ENCODE measurements at places on chromosomes 7 and 10.

GRCh38 chr7:3892686-3893085 lies 591.6 kb downstream of the SDK1 start:
- DNase-seq = no peak

GRCh38 chr7:151876899-151877777 lies at the start of gene PRKAG2:
Gene PRKAG2 (minus strand): TSS chr7:151877115. CDS start chr7:151876620, 495 bp downstream.
- DNase-seq = peak; percentile 78

DNA sequence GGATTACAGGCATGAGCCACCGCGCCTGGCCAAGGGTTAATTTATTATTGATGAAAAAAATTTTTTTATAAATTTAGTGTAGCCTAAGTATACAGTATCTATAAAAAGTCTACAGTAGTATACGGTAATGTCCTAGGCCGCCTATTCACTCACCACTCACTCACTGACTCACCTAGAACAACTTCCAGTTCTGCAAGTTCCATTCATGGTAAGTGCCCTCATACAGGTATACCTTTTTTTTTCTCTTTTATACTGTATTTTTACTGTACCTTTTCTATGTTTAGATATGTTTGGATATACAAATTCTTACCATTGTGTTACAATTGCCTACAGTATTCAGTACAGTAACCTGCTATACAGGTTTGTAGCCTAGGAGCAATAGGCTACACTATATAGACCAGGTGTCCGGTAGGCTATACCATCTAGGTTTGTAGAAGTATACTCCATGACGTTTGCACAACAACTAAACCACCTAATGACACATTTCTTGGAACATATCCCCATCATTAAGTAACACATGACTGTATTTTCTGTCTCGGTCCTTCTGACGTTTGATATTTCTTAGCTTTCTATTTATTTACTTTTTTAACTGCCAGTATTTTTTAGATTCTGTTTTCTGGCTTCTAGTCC lies 23.4 kb downstream of the IRF5 start:
- no peak for DNase-seq

- DNase-seq = no peak
These were observed 559 bp downstream of the VTI1A start for GRCh38 chr10:112447620-112447928.

GRCh38 chr7:143459359-143459758 lies 16.1 kb downstream of the TAS2R60 start:
- no peak for DNase-seq

DNA sequence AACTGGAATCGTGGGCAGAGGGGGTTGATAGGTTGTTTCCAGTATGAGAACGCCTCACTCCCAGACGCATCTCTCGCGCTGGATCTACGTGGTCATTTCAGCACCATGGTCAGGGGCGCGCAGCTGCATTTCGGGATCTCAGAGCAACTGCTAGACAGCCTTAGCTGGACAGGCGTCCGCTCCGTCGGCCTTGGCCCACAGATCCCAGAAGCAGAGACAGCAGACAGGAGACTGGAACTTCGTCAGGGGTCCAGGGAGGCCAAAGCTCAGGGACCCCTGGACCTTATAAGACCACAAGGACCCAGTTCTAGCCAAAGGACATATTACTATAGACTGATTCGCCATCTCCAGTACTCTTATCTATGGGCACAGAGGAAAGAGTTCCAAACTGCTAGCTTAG lies 5.3 kb downstream of the NEUROG3 start:
- no peak for DNase-seq

GRCh38 chr10:75852851-75853484 lies 421.5 kb downstream of the LRMDA start:
- DNase-seq = no peak

- peak; percentile 54 for DNase-seq
These were observed 721 bp downstream of the CCNJ start for GRCh38 chr10:96043893-96044715.

DNA sequence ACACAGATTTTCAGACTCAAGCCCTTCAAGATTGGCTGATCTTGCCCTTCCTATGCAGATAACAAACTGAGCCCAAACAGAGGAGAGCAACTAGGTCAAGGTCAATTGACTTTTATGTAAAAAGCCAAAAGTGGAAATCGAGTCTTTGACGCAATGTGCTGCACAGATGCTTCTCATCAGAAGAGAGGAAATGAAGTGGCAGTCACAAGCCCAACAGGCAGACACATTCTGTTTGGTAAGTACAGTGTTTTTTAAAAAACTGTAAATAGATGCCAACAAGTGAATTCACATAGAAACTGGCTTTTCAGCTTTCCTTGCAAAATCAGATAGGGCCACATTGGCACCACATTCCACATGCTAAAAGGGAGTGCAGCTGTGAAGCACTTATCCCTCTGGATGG lies 606.6 kb downstream of the KCNMA1 start:
- no peak for DNase-seq

GRCh38 chr7:136309407-136309806 lies 332.2 kb upstream of the MTPN start:
- DNase-seq = no peak

DNA sequence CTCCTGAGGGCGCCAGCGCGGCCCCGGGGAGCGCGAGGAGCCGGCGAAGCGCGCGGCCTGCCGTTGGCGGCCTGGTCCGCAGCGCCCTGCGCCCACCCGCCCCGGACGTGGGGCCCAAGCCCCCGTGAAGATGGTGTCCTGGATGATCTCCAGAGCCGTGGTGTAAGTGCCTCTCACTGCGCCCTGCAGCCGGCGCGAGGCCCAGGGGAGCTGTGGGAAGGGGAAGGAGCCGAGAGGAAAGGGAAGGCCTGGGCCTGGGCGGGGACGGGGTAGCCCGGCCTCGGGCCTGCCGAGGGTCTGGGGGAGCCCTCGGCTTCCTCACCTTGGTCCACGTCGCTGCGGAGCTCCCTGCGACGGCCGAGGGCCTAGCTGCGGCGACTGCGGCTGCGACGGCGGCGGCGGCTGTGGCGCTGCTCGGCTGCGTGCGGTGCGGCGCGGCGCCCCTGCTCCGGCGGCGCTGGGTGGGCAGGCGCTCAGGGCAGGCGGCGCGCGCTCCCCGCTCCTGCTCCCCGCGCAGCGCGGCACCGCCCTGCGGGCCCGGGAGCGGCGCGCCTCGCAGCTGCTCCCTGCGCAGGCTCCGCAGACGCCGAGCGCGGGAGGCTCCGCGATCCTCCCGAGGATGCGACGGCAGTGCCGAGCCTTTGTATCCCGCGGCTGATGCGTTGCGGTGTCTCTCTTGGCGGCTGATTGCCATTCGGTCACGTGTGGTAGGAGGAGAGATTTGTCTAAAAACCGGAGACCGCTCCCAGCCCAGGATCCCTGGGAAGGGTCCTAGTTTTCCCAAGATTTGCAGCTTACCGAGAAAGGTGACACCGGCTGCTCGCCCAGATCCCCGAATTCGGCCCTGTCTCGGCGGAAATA lies 445 bp downstream of the REEP3 start:
- peak; percentile 63 for DNase-seq

GRCh38 chr7:424961-425793 lies 94.5 kb downstream of the PDGFA start:
- no peak for DNase-seq

DNA sequence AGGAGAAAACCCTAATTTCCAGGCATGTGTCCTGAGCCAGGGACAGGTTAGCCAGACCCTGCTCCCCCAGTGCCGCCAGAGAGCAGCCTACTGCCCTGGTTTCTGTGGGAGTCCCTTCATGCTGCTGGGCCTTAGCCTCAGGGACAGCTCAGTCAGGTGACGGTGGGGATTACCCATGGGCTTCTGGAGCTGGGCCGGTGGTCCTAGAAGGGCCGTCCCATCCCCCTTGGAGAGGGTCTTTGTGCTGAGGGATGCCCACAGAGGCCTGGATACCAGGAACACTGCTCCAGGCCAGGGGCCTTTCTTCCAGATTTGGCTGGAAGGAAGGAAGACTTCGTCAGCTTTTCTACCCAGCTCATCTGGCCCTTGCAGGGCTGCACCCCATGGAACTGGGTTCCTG lies 71.4 kb upstream of the ZNF722 start:
- no peak for DNase-seq

GRCh38 chr10:12455766-12456165 lies 106.4 kb downstream of the CAMK1D start:
- DNase-seq = no peak

GRCh38 chr10:77165445-77166208 lies 472.0 kb downstream of the KCNMA1 start:
- DNase-seq = peak; percentile 14

DNA sequence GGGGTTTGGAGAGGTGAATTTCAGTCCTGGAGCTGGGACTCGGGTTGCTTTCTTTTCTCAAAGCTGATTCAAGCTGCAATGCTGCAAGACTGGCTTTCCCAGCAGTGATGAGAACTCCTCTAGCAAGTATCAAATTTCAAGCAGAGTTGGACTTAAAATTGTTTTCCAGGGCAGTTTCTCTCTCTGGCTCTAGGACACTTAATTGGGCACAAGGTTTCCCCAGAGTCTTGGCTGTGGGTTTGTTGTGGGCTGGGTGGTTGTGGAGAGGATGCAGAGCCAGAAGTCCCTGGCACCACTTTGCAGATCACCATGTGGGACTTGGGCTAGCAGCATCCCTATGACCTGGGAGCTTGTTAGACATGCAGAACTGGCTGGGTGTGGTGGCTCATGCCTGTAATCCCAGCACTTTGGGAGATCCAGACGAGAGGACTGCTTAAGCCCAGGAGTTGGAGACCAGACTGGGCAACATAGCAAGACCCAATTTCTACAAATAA lies 16.8 kb downstream of the AKR1B15 start:
- no peak for DNase-seq

DNA sequence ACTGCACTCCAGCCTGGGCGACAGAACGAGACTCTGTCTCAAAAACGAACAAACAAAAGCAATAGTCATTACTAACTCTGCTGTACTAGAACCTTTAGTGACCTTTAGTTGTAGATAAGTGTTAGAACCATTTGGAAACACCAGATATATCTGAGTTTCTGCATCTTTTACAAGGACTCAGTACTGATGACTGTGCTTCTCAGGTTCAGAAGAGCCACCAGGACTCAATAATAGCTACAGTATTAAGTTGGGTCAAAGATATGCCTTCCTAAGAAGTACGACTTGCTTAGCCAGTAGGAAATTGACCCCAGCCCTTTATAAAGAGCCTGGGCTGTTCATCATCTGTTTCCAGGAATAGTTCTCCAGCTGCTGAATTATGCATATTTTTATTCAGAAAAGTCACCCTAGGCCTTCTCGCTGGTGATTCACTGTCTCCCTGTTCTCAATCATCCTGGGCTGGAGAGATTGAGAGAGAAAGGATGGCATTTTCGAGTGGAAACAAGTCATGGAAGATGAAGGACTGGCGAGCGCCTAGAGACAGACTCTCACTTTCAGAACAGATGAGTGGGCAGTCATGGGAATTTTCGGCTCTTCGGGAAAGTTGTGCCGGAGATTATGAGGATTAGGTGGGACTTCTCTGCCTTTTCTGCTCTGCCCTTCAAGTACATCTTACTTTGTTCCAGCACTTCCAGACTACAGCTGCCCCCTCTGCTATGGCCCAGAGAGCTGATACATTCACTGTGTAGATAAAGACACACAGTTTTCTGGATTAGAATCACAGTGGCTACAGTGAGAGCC lies 316.1 kb downstream of the CCDC3 start:
- no peak for DNase-seq

DNA sequence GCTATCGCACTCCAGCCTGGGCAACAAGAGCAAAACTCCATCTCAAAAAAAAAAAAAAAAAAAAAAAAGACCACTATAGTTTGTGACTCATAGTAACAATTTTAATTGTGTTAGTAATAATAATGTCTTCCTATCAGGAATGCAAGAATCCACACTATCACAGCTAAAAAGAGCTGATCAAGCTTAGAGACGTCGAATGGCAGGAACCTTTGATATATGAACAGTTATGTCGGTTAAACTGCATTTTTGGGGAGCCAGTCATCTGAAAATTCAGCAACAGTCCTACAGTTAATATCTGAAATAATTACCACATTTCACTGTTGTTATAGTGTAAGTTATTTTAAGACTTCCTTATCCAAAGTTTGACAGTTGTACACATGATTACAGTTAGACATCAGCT lies 8.8 kb downstream of the PHYH start:
- DNase-seq = no peak

DNA sequence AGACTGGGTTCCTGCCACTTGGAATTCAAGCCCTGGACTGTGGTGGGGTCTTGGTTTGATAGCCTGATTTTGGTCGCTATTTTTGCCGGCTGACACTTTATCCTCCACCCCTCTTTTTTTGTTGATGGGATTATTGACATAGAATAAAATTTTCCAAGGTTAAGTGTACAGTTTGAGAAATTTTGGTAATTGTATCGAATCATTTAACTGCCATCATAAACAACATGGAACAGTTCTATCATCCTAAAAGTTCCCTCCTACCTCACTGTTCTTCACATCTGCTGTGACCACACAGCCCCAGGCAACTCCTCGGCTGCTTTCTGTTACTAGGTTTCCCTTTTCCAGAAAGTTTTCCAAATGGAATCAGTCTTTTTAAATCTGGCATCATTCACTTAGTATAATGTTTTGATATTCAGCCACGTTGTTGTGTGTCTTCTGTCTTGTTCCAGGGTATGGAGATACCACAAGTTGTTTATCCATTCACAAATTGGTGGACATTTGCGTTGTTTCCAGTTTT lies 50.6 kb upstream of the STEAP1B start:
- no peak for DNase-seq

DNA sequence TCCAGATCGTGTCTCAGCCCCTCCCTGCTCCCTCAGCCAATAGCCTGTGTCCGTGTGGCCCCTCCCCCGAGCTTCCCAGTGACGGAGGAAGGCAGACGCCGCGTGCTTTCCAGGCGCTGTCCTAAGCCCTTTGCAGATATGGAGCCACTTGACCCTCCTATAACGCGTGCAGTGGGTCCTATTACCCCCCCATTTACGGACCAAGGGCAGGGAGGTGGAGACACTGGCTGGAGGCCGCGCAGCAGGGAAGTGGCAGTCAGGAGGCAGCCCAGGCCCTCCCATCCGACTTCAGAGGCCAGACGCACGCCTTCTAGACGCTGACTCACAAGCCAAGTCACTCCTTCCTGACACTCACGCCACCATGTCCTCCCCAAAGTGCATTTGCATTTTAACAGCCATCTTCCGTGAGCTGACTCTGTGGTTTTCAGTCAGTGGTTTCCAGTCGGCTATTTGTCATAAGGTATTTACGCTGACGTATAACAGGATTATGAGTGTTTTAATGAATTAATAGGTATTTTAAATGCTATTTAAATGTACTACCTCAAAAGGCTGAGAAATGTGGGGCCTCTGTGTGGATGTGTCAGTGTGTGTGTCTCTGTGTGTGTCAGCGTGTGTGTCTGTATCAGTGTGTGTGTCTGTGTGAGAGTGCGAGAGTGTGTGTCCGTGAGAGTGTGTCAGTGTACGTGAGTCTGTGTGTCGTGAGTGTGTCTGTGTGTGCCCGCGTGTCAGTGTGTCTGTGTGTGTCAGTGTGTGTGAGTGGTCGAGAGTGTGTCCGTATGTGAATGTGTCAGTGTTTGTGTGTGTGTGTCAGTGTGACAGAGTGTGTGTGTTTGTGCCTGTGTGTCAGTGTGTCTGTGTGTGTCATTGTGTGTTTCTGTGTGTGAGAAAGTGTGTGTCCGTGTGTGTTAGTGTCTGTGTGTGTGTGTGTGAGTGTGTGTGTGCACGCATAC lies 92.0 kb upstream of the INSIG1 start:
- peak; percentile 78 for DNase-seq

DNA sequence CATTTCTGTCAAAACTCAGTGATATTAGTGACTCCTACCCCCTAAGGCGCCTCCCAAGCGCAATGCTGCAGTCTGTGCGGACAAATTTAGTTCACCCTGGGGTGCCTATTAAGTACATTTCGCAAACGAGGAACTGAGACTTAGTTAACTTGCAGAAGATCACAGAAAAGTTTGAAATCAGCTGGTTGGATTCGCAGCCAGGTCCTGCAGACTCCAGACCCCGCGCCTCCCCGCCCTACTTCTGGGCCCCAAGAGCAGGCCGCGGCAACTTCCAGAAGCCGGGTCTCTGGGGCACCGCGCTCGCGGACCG lies 588 bp downstream of the CYREN start:
- no peak for DNase-seq

- DNase-seq = no peak
These were observed 123.5 kb downstream of the KMT2C start for GRCh38 chr7:152312316-152312715.

Measured in naive B cell (primary cell).